Urothelium cell line (cell line): ENCODE measurements at places on chromosomes 1 and 21.
A peak's percentile ranks its signal among the peaks of the same experiment; 100 is the strongest.

- DNase-seq: no peak
These were observed 27.5 kb downstream of the LRRC71 start for GRCh38 chr1:156947818-156948525.

- DNase-seq: no peak
These were observed 650.9 kb upstream of the ADGRL2 start for GRCh38 chr1:81149649-81150325.

DNA sequence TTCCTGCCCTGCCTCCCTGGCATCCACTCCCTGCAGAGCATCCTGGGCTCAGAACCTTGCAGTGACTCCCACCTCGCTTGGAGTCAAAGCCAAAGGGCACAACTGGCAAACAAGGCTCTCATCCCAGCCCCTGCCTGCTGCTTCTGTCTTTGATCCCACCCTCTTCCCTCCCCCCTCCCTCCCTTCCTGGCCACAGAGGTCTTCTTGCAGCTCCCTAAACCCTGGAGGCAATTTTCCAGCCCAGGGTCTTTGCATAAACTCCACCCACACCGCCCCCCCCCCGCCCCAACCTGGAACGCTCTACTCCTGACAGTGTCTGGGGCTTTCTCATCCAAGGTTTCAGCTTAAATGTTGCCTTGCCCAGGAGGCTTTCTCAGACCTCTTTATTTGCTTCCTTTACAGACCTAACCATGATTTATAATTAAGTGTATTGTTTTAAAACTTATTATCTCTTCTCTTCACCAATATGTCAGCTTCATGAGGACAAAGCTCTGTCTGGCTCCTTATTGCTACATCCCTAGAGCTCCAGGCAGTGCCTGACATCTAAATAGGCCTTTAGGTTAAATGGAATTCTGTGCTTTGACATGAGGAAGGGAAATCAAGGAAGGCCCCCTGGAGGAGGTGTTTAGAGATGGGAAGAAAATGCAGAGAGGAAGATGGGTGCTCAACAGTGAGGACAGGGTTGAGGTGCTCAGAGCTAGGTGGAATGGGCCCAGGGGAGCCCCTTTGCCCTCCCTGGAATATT lies 37.7 kb upstream of the PADI1 start:
- DNase-seq: no peak

GRCh38 chr1:233019778-233020325 lies 69.4 kb downstream of the NTPCR start:
- DNase-seq: no peak

GRCh38 chr21:30340714-30341573 lies 3.5 kb upstream of the KRTAP27-1 start:
- peak; percentile 67 for DNase-seq

- DNase-seq: no peak
These were observed 655.0 kb upstream of the NCAM2 start for GRCh38 chr21:20343186-20343585.

- no peak for DNase-seq
These were observed 5.7 kb downstream of the DDAH1 start for GRCh38 chr1:85459290-85459689.

GRCh38 chr1:40739455-40740008 lies 44.1 kb upstream of the KCNQ4 start:
- no peak for DNase-seq

GRCh38 chr1:158117854-158118704 lies 62.6 kb upstream of the CD1D start:
- DNase-seq: peak; percentile 44

DNA sequence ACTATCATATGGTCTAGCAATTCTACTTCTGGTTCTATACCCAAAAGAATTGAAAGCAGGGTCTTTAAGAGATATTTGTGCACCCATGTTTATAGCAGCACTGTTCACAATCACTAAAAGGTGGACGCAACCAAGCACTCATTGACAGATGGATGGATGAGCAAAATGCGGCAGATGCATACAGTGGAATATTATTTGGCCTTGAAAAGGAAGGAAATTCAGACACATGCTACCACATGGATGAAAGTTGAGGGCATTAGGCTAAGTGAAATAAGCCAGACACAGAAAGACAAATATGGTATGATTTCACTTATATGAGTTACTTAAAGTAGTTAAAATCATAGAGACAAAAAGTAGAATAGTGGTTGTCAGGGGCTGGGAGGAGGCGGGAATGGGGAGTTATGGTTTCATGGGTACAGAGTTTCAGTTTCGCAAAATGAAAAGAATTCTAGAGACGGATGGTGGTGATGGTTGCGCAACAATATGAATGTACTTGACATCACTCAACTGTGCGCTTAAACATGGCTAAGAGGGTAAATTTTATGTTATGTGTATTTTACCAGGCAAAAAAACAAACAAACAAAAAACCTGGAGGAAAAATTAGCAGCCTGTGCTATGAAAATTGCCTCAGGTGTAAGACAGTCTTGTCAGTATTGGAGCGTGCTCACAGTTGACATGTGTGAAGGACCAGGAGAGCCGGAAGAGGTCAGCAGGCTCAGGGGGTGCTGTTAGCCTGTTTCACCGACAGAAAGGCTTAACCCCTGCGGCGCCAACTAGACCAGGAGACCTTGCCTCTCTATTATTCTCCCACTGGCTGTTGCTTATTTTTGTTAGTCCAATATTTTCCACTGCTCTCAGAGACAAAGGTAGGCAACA lies 26.5 kb downstream of the CD247 start:
- no peak for DNase-seq

DNA sequence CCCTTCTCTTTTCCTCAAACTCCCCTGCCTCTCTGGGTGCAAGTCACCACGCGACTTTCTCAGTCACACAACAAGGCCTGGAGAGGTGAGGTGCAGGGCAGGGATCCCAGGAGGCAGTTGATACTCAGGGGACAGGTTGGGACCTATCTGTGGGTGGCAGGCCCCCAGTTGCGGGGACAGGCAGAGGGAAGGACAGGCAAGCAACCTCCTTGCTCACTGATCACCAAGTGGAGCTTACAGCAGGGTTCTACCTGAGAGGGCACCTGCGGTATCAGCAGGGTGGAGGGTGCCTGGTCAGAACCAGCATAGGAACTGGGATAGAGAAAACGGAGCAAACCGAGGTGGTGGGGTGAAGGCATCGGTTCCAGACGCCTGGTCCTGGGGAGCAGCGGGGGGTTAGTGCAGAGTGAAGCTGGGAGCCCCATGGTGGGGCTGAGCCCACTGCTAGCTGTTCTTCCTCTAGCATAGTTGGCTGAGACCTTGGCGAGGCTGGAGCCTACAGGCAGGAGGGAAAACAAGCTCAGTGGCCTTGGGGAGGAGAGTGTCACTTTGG lies 24.4 kb upstream of the TENT5C start:
- no peak for DNase-seq

DNA sequence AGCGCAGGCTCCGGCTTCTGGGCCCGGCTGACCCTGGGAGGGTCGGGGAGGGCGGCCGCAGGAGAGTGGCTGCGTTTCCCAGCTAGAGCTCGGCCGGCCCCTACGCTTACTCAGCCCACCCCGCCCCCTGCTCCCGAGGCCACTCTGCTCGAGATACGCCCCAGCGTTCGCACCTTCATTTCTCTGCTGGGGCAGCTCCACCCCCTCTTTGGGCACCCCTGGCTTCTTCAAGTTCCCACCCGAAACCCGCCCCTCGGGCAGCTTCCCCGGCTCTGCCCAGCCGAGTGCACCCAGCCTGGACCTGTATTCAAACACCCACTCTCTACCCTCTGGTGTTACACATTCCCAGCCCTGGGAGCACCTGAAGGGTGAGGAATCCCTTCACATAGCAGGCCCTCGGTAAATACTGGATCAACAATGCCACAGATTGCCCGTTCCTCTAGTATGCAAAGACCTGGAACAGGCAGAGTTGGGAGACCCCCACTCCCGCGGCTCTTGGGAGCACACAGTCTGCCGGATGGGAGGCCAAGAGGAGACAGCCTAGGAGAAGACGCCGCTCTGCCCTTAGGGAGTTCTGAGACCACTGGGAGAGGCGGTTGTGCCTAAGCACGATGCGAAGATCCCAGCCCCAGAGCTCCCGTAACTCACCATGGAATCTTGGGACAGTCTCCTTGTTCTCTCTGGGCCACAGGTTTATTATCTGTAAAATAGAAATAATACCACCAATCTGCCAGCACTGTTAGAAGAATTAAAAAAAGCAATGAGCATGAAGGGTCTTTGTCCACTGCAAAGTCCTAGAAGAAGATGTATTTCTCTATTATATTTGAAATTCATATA lies 566 bp upstream of the PAQR7 start:
- DNase-seq: no peak

DNA sequence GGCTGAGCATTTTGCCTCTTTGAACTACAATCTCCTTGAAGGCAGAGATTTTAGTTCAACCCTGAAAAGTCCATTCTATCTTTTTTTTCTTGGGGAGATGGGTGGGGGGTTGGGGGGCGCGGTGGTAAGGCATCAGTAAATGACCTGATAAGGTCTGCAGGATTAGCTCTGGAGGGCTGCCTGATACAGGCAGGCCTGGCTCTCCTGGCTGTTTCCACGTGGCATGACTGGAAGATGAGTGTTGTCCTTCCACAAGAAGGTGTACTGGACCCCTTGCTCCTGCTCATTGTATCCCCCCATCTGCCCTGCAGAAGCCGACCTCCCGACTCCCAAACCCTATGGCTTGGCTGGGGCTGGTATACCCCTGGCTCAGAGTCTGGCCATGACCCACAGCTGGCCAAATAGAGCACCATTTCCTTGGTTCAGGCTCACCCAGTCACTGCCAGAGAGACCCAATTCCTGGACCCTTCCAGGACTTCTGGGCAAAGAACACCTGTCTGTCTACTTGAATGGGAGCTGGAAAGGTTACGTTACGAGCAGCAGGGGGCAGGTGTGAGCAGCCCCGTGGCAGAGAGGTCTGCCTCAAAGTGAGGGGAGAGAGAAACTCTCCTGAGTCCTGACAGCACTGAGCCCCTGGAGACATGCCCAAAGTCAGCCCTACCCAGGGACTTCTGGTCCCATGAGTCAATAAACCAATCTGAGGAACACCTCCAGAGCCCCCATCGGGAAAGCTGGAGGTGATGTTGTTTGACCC lies 17.0 kb downstream of the DHRS3 start:
- no peak for DNase-seq

DNA sequence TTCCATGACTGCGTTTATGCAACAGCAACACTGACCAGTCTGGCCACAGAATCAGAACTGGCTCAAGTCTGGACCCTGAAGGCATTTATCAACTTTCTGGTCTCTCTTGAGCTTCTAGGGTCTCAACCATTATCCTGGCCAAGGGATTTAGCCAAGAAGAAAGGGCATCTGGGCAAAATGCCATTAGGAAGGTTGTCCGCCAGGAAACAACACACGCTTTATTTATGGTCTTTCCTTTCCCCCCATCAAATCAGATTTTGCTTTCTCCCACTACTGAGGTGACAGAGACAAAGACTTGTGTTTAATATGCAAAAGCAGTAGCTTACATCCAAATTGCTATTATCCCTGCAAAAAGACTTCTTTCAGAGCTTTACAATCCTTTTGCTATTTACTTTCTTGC lies 81.6 kb upstream of the PPP2R5A start:
- DNase-seq: no peak

GRCh38 chr1:11851180-11851579 lies 3.6 kb upstream of the NPPA start:
- DNase-seq: no peak

GRCh38 chr21:25806060-25806459 lies 71.3 kb downstream of the GABPA start:
- no peak for DNase-seq

DNA sequence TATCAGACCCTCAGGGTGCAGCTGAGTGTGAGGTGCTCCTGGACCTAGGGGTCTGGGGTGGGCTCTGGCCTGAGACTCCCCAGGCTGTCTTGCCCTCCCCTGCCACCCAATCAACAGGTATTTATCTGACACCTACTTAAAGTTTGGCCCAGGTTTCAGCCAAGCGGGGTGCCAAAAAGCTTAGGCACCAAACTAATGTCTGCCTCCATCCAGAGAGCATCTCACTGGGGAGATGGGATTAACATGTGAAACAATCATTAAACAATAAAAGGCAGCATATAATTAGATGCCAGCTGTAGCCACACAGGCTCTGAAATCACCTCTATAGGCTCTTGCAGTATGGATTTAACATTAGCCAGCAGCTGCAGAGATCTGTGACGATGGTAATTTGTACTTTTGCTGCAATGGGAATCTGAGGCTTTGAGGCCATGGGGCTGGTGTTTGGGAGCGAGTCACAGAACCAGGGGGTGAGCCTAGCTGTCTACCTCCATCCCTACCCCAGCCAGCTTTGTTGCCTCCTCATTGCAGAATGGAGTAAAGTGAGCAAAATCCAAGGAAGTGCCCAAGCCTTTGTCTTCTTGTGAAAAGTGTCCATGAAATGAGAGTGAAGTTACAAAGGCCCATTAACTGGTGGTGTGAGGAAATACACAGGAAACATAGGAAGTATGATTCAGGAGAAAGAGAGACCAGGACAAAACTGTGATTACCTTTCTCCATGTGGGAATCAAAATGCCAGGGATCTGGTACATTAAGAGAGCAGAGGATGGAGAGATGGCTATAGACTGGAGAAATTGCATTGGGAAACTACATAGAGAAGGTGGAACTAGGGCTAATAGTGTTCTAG lies 36.1 kb downstream of the EIF2D start:
- no peak for DNase-seq

DNA sequence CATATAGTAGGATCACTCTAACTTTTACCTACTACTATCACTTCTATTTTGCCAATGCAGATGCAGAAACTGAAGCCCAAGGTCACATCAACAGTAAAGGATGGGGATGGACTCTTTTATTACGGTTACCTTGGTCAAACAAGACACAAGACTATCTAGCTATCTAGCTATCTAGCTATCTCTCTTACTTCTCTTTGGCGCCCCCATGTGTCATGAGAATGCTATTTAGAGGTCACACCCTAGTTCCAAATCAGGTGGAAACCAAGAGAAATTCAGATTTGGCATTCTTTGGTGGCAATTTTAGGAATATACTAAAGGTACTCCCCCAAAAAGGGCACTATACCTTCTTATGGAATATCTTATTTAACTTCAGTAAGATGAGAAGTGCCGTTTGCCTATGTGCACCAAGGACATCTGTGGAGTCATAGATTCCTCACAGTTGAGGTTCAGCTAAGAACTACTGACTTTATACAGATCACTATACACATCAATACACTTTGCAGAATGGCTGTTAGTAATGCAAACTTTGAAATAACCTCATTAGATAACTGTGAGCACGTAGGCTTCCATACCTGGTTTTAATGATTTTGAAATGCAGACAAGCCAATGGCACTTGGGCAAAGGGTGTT lies 6.7 kb downstream of the ZNF648 start:
- DNase-seq: no peak

GRCh38 chr1:53573522-53573921 lies 114.3 kb downstream of the DMRTB1 start:
- DNase-seq: no peak

GRCh38 chr1:15323989-15324868 lies 77.2 kb downstream of the FHAD1 start:
- DNase-seq: no peak

- no peak for DNase-seq
These were observed 63.7 kb downstream of the LEPR start for GRCh38 chr1:65483993-65484754.
